ENCODE measurements at places on chromosomes 6 and 20.

- no peak for DNase-seq
Measured at GRCh38 chr6:166839569-166839968, 116.8 kb downstream of the RNASET2 start.

DNA sequence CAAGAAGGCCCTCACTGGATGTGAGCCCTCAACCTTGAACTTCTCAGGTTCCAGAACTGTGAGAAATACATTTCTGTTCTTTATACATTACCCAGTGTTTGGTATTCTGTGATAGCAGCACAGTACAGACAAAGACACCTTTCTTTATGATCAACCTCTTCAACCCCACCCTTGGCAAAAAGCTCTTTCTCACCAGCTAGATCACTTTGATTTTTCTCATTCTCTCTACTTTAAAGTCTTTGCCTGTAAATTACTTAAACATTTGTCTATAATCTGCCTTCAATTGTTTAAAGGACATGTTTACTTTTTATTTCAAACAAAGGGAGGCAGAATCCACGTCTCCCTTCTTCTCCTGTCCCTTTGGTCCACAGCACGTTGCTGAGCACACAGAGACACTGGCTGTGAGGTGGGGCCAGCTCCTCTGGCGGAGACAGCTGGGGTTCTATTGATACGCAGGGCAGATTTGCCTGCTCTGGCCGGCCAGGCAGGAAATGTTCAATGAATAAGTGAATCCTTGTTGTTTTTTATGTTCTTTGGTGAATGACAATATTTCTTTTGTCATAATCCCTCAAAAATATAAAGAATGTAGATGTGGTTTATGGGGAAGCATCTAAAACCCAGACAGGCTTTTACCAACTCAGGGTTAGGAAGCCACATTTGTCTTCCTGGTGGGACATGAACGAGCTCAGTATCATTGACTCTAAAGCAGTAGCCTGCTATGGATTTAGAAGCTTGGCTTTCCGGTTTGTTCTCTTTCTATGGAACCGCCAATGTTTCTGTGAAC lies 52.9 kb downstream of the NEDD9 start:
- no peak for DNase-seq

DNA sequence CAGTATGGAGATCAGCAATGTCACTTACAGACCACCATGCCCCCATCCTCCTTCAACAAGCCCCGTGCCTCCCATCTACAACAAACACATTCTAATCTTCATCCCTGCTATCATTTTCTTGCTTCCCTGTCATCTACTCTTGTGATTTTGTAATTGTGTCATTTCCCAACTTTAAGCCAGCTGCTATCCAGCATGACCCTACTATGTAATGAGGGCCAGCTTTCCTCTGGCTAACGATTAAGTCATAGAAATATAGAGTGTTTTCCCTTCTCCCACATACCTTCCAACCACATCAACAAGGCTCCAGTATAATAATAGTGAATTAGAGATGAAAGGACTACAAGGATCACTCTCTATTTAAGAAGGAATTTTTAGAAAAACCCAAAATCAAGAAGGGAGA lies 607.0 kb downstream of the TENT5A start:
- no peak for DNase-seq

GRCh38 chr20:34233687-34234086 lies 7.5 kb upstream of the ASIP start:
- no peak for DNase-seq

DNA sequence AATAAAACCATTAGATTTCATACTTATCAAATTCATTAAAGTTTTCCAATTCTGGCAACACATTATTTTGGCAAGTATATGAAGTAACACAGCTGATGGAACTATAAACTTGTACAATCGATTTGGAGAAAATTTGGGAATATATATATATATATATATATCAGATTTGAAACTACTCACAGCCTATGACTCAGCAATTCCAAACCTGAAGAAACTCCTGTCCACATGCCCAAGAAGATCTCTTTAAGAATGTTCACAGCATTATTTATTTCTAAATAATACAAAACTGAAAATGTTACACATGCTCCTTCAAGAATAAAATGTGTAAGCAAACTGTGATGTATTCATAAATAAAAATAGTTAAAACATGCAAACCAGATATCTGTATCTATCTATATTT lies 270.1 kb downstream of the TFAP2A start:
- DNase-seq: no peak

DNA sequence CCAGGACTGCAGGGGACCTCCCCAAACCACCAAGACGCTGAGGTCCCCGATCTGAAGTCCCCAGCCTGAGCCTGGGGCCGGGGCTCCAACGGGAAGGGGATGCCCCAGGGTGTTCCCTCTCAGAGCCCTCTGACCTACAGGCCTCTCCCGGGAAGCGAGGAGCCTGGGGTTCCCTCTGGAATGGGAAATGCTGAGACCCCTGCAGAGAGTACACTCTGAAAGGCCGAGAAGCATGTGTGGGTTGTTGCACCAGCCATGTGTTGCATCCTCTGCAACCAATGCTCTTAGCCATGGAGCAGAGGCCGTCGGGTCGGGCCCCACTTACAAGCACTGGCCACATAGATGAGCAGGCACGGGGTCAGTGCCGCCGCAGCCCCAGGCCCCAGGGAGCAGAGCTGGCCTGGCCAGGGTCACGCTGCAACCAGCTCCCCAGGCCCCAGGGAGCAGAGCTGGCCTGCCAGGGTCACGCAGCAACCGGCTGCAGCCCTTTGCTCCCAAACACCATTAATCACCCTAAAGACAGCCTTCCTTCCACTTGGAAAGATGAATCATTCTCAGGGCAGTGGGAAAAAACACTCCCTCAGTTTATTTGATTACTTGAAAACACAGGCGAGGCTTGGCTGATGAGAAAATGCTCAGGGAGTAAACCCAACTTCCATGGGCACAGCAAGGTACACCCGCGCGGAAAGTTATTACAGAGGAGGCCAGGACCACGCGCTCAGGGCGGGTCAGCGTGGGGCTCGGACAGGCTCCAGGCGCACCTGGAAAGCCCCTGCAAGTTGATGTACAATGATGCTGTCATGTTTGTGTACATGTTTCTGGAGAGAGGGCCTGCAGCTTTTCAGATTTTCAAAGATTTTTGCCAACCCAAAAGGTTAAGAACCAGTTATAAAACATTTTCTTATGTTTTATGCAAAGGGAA lies 78.0 kb upstream of the AFDN start:
- DNase-seq: no peak

DNA sequence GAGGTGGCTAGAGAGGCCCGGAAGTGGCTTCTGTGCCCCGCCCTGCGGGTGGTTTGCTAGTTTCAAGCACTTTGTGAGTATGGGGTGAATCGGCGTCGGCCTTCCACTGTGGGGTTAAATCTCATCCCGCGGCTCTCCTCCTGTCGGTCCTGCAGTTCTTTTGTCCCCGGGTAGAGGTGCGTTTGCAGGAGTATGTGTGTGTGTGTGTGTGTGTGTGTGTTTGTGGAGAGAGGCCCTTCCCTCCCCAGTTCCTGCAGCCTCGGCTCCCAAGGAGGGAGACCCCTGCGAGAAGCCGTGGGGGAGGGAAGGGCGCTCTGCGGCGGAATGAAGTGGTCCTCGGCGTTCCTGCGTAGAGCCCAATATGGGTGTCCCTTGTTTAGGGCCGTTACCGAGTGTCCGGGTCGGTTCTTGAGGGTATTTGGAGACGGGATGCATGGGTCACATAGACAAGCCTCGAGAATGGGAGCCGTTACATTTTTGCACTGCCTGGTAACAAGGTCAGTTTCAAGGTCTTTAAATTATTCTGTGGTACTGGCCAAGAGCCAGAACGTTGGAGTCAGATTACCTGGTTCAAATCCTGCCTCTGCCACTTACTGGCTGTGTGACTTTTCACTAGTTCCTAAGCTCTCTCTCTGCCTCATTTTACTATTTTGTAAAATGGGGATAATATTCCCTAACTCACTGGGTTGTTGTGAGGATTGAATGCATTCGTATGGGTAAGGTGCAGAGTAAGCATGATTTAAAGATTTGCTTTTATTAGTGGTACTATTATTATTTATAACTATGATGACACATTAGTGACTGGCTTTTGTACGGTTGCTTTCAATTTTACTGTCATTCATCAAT lies at the start of gene ZKSCAN3:
Gene ZKSCAN3, plus strand, starts transcription at position 56 of the 846 bp plus-strand sequence. CDS start 9,640 bp downstream, outside the sequence.
- DNase-seq: peak; percentile 39

- DNase-seq: no peak
Measured at GRCh38 chr6:11021714-11022113, 22.4 kb downstream of the ELOVL2 start.

GRCh38 chr20:40160097-40160550 lies 528.9 kb downstream of the MAFB start:
- DNase-seq: no peak

DNA sequence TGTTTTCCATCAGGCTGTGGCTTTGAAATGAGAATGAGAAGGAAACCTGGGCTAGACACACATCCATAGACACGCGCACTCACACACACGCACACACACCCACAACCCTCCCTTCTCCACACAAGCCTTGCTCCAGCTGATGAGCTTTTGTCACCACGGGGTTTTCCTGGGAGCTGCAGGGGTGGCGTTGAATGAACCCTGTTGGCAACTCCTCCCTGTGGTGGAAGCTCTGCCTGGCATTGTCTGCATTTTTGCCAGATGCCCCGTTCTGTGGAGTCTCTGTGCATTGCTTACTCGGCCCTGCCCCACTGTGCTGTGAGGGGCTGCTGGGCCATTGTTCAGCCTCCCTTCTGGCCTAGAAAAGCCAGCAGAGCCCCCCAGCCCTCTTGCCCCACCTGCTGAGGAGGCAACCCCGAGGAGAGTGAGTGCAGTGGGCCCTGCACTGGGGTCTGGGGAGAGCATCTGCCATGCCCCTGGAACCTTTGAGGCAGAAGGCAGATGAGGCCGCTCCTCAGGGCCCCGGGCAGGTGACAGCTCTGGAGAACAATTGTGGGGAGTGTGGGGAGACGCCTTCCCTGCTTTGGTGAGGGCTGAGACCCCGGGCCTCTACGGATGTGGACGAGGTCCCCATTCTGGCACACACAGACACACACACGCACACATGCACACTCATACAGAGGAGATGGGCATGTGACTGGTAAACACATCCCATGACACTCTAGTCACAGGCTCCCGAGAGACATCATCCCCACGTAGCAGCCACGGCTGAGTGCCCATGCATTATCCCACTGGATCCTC lies 9.9 kb downstream of the ADIG start:
- DNase-seq: no peak

- DNase-seq: no peak
Measured at GRCh38 chr6:2619651-2620050, 131.1 kb downstream of the MYLK4 start.

DNA sequence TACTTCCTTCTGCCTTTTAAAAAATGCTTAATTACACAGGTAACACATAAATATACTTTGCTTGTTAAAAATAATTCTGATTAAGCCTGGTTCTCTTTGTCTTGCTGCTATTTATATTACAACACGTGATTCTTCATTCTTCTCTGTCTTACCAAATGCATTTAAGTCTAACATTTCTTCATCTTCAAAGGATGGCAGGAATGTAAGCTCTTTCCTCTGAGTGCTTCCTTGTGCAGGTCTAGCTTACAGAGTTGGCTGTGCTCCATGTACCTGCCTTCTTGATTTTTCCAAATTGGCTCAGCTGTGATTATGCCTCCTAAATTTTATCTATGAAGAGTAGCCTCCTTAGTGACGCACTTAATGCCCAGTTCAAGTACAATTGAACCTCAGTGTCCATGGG lies 44.4 kb downstream of the RNF144B start:
- no peak for DNase-seq

GRCh38 chr20:7022597-7022996 lies 255.1 kb downstream of the BMP2 start:
- no peak for DNase-seq

DNA sequence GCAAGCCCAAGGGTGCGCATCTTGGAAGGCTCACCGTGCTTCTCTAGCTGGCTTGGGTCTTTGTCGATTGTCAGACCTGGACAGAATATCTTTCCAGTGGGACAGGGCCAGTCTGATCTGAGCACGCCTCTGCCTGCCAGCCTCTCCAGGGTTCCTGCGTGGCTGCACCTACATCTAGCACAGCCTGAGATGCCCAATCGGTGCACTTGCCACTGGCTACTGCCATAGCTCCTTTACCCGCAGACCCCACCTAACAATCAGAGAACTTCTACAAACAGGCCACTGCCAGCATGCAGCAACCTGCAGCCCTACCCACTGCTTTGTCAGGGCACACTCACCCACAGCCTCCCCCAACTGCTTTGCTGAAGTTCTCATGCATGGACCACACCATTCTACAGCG lies 56.7 kb upstream of the PHACTR3 start:
- no peak for DNase-seq

DNA sequence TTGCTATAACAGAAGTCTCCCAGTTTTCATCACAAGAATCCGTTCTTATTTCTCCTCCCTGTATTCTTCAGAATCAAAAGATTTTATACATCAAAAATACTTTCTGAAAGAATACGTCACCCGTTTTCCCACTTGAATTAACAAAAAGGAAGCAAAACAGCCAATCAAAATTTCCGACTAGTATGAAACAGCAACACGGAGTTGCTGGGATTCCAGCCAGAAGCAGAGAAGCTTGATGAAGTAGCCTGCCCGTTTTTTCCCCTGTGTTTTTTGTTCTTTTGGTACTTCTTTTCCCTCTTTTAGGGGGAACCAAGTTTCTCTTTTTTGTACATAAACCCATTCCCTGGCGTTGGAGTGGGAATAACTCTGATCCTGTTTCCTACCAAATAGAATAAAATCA lies 14.6 kb downstream of the TXLNB start:
- DNase-seq: no peak

DNA sequence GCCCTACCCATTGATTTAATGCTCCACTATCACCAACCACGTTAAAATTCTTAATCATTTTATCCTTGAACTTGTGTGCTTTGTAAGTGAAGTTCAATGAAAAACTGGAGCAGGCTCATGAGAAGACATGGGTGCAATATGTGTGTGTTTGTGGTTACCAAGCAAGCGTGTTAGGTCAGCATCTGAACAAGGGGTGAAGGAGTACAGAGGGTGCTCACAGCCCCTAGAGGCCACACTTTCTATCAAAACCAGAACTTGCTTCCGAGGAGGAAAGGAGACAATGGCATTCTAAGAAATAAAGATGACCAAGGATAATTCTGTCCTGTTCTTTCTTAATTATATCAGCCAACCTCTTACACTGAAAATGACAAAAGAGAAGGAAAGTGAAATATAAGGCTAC lies 93.7 kb downstream of the NRSN1 start:
- DNase-seq: no peak

DNA sequence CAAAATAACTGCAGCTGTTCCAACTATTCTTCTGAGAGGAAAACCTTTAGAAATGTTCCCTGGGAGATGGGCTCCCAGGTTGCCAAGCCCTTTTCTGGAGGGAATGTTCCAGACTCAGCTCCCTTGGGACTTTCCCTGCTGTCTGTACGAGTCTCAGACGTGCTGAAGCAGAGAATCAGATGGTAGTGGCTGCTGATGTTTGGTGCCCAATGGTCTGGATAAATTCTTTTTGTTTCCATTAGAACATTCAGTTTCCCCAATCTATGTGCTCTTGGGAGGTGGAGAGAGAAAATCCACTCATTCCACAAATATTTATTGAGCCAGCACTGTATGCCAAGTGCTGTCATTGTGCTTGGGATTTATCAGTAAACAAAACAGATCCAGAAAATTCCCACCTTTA lies 40.0 kb downstream of the SNHG17 start:
- no peak for DNase-seq

DNA sequence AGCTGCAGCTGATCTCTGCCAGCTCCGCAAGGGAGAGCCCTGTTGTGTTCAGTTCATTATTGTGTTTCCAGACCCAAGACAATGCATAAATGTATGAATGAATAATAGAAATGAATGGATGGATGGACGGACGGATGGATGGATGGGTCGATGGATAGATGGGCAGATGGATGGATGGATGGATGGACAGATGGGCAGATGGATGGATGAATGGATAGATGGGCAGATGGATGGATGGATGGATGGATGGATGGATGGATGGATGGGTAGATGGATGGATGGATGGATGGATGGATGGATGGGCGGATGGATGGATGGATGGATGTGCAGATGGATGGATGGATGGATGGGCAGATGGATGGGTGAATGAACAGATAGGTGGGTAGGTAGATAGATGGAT lies 16.7 kb upstream of the LSM14B start:
- no peak for DNase-seq
